T-helper 9 cell (primary cell): ENCODE measurements at places on chromosomes 4 and X.

- no peak for DNase-seq
Measured at GRCh38 chrX:18461431-18461830, 36.0 kb downstream of the CDKL5 start.

- DNase-seq = no peak
Measured at GRCh38 chrX:129125122-129125914, 398.0 kb downstream of the SMARCA1 start.

DNA sequence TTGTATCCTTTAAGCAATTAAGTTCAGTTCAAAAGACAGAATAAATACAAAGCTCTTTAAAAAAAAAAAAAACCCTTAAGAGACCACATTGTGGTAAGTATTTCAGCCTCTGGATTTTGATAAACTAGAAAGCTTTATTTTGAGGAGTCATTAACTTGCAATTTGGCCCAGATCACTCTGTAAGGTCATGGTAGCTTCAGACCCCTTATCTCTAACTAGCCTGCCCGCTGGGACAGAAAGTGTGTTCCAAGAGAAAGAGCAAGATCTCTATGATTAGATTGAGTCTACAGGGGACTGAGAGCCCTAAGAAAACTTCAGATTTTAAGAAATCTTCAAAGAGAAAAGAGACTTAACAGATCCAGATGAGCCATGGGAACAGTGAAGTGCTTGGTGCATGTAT is 45.6 kb downstream of the GALNT7 start:
- DNase-seq = no peak

DNA sequence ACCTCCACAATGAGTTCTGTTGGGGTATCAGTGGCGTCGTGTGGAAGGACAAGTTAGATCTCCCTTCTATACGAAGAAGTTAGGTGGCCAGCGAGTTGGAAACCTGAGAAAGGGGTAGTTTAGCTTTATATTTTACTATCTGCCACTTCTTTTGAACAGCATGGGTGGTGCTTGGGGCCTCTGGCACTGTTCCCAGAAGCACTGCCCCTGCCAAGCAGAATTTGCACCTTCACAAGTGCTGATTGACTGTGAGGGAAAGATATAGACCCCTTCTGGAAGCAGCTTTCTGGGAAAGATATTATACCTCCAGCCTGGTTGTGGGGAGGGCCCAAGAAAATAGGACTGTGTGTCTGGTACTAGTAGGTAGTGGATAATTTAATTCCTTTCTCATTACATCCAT is 246.9 kb downstream of the FBXO8 start:
- DNase-seq = no peak

GRCh38 chr4:137635601-137636000 is 103.3 kb upstream of the PCDH18 start:
- no peak for DNase-seq

- no peak for DNase-seq
Measured at GRCh38 chr4:86939729-86940575, 5.1 kb downstream of the AFF1 start.

- no peak for DNase-seq
Measured at GRCh38 chr4:138861135-138861534, 154.4 kb upstream of the NOCT start.

GRCh38 chrX:139691493-139691842 is 16.5 kb downstream of the MCF2 start:
- no peak for DNase-seq

DNA sequence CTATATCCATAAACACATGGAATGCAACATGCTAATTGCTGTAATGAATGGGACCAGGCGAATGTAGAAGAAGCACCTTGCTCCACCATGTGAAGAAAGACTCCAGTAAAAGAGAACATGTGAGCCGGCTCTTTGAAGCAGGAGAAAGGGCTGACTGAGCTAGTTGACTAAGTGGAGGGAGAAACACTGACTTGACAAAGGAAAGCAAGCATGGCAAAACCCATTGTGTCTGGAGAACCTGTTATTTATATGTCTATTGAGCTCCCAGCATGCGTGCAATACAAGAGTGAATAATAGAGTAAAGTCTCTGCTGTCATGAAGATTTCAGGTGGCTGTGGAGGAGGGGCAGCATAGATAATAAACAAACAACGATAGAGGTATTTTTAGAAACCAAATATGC is 559.9 kb downstream of the RAB28 start:
- DNase-seq = no peak

DNA sequence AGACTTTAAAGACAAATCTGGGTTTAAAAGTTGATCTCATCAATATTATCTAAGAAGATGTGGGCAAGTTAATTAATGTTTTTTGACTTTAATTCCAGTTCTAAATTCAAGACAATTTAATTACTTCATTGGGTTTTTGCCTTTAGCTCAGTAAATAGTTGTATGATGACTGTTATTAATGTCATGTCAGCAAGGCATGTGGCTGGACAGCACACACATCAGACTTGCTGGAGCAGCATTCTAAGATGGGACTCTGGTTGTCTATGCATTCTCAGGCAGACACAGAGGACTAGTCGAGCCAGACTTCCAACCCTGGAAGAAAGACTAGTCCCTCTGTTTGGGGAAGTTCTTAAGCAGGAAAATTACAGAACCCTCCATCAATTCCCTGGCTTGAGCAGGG is 180.7 kb upstream of the GK2 start:
- no peak for DNase-seq

- no peak for DNase-seq
Measured at GRCh38 chr4:168605411-168605810, 108.6 kb downstream of the PALLD start.

DNA sequence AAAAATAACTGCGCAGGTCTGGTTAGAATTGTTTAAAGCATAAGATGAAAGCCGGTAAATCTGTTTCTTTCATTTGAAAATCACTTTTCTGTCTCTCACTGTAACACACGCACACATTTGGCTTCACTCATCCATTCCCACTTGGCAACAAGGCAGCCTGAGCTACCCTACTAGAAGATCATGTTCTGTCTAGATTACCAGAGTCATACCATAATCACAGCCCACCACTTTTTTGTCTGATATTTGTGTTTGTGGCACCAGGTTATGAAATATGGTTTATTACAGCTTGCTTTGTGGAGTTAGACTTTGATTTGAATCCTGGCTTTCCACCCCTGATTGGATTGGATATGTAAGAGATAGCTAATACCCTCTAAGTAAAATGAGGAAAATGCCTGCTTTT is 2.2 kb downstream of the USO1 start:
- no peak for DNase-seq

GRCh38 chrX:153763989-153764755 is at the start of gene PLXNB3:
Gene PLXNB3, plus strand, starts transcription at chrX:153764249. Its CDS starts 1,287 bp downstream, at chrX:153765536.
- DNase-seq = peak; percentile 74

GRCh38 chrX:31969714-31970113 is 897.9 kb upstream of the FTHL17 start:
- DNase-seq = no peak

- no peak for DNase-seq
Measured at GRCh38 chr4:174828845-174829701, at the start of gene GLRA3. Gene GLRA3, minus strand, starts transcription at chr4:174829247. Its CDS starts 436 bp downstream, at chr4:174828811.

- no peak for DNase-seq
Measured at GRCh38 chr4:149690726-149691125, 124.9 kb downstream of the IQCM start.

DNA sequence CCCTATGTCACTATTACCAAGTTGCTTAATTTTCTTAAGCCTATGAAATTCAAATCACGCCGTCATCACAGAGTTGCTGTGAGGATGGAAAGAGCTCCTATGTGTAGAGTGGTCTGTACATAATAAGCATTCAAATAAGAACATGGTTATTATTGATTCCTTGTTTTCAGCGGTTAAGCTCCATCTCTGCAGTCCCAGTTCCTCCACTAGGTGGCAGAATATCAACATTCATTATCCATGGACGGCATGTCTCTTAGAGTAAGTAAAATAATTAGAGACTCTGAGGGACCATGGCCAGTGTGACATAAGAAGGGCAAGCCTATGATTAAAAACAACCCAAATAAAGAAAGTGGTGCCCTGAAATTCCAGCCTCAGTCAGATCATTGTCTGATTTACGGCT is 132.5 kb upstream of the NHS start:
- DNase-seq = peak; percentile 6

DNA sequence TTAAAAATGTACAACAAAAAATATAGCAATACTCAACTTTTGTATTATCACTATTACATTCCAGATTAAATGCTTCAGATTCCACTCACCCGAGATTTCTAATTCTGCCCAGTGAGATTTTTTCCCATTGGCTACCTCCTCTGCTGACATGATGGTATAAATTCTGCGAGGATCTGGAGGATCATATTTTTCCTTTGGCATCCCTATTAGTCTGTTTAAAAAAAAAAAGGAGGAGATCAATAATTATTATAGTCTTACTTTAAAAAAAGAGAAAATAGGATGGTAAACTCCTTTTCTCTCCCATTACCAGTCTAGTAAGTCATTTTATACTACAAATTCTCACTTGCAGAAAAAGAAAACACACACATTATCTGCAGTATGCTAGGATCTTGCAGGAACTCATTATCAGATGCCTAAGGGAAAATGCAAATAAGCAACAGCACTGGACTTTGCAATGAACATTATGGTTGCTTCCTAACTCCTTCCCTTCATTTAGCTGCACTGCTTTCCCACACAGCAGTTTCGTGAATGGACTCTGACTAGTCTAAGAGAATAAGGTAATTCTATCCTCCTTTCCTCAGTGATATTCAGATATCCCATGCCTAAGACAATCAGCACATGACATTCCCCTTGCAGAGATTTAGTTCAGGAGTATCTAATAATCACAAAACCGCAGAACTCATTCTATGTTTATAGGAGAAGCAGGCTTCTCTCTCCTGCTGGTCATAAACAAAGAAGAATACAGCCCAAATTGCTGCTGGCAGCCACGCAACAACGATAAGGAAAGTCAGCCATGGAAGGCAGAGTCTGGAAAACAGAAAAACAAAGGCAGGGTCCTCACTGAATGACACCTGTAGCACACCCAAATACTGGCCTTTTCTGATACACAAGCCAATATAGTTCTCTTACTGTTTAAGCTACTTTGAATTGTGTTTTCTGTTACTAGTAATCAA is 42.7 kb downstream of the CNOT6L start:
- DNase-seq = no peak

- DNase-seq = no peak
Measured at GRCh38 chr4:44983083-44983482, 256.7 kb upstream of the GNPDA2 start.

DNA sequence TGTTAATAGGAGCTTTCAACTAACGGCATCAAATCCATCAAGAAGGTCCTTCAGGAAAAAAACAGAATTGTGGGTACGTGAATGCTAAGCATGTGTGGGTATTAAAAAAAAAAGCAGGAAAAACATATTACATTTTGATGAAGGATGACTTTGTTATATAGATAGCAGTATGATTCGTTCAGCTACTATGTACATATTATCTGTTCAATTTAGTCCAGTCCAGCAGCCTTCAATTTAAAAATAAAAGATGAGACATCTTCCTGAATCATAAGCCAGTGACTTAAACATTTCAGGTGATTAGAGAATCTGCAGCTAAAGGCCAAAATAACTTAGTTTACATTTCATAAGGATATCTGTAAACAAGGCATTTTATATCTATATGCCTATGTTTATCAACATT is 63.4 kb downstream of the LCORL start:
- no peak for DNase-seq

DNA sequence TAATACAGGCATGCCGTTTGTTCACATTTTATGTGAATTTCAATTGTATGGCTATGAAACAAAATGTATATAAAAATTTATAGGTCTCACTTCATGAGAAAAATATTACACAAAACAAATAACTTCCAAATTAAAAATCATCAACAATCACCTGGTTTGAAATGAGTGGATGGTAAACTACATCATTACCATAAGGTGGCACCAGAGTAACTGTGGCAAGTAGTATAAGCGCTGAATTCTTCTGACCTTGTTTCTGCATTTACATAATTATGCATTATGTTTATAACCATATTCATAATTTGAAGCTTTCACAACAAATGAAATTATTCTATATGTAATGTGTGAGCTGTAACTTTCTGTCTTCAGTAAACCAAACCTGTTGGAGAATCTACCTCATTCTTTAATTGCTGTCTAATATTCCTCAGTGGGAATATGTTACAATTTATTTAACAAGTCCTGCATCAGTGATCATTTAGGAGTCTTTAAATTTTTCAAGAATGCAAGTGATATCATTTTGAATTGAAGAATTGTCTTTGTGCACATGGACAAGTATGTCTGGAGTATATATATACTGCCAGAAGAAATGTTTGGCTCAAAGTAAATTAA is 55.2 kb downstream of the MMRN1 start:
- no peak for DNase-seq

- no peak for DNase-seq
Measured at GRCh38 chrX:152913346-152913745, 15.5 kb downstream of the ZNF185 start.

- no peak for DNase-seq
Measured at GRCh38 chr4:2402048-2402842, 16.2 kb downstream of the ZFYVE28 start.

- DNase-seq = no peak
Measured at GRCh38 chrX:16039834-16040233, 83.5 kb upstream of the GRPR start.
